ENCODE measurements at places on chromosomes 6 and 20.

GRCh38 chr20:53463101-53463972 is 130.3 kb downstream of the ZNF217 start:
- no peak for DNase-seq

DNA sequence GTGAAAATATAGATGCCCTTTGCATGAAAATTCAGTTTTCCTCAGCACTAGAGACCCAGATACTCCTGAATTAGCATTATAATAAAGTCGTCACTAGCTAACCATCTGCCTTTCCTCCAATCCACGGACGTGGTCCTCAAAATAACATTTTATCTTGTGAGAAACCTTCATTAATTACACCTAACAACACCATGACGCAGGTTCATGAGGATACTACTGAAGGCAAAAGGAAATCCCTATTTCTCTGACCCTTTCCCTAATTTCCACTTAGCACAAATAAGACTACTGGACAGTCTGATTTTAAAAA is 1.3 kb upstream of the PNISR start:
- no peak for DNase-seq

DNA sequence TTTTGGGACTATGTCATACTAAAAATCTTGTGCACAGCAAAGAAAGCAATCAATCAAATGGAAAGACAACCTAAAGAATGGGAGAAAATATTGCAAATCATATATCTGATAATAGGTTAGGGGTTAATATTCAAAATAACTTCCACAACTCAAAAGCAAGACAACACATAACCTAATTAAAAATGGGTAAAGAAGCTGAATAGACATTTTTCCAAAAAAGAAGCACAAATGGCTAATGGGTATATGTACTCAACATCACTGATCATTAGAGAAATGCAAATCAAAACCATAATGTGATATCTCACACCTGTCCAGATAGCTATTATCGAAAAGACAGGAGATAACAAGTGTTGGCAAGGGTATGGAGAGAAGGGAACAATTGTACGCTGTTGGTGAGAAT is 53.0 kb downstream of the SYCP2L start:
- no peak for DNase-seq

DNA sequence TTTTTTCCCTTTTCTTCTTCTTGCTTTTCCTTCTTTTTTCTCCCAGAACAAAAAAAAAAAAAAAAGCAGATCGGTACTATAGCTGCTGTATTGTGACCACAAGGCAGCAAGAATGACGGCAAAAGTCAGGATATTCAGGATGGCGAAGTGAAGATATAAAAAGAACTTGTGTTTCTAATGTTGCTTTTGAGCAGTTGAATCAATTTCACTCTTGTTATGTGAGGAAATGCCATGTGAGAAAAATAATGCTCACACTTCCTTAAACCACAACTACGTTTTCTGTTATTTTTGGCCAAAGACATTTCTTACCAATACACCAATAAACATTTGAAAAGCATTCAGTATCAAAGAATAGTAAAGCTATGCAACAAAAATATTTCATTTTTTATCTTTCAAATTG is 510.5 kb downstream of the HACE1 start:
- no peak for DNase-seq

GRCh38 chr20:6067763-6068318 is 14.0 kb upstream of the LRRN4 start:
- no peak for DNase-seq

- no peak for DNase-seq
Measured at GRCh38 chr6:7433121-7433617, 43.6 kb downstream of the RIOK1 start.

- no peak for DNase-seq
Measured at GRCh38 chr20:50704971-50705370, 13.6 kb upstream of the RIPOR3 start.

DNA sequence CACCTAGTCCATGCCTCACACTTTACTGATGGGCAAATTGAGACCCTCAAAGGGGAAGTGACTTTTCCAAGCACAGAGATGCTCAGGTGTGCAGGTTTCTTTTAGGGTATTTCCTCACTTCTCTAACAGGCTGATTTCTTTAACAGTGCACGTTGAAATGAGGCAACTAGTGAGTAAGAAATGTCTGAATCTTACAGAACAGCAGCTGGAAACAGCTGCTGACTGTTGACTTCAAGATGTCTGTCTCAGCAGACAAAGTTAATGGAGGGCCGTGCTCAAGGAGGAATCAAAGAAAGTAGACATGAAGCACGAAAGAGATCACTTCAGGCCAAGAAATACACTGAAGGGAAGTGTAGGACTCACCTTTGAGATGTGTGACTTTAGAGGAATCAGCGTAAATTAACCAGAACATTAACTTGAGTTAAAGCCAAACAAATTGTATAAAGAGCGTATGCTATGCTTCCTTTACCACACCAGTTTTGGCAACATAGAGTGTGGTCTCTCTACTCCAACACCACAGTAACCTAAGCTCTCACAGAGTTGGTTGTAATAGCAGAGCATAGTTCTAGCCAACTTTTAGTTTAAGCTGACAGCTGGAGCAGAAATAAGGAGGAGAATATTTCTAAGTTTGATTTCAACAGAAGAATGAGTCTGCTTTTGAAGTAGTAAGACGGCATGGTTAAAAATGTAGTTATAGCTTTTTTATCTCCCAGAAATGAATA is 60.9 kb downstream of the SAMD3 start:
- DNase-seq: no peak

GRCh38 chr6:144395014-144395413 is 109.9 kb downstream of the UTRN start:
- no peak for DNase-seq

- no peak for DNase-seq
Measured at GRCh38 chr6:138716013-138716412, 57.6 kb upstream of the CCDC28A start.

DNA sequence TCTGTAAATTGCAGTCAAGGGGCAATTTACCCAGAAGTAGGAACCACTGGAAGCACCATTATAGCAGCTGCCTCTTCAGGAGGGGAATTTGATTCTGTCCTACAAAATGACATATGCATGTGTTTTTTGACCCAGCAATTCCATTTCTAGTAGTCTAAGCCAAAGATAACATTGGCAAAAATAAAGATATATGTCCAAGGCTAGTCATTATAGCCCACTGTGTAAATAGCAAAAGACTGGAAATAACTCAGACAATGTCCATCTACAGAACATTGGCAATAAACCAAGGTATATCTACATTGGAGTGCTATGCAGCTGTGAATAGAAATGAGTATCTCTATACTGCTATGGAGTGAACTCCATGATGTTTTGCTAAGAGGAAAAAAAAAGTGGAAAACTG is 12.5 kb upstream of the PANK2 start:
- no peak for DNase-seq

DNA sequence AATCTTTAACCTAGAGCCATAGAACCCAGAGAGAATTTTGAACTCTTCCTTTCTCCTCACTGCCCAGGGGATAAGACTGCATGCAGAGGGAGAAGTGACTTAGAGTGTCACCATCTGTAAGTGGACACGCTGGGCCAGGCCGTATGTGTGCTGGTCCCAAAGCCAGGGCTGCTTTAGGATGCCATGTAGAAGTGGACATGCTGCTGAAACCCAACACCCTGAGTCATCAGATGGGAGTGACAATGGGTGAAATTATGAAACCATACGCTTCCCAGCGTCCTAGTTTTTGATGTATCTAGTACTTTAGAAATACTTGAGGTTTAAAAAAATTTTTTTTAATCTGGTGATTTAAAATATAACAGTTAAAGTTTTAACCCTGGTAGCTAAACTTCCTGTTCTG is 191.1 kb downstream of the FNDC1 start:
- DNase-seq: no peak

DNA sequence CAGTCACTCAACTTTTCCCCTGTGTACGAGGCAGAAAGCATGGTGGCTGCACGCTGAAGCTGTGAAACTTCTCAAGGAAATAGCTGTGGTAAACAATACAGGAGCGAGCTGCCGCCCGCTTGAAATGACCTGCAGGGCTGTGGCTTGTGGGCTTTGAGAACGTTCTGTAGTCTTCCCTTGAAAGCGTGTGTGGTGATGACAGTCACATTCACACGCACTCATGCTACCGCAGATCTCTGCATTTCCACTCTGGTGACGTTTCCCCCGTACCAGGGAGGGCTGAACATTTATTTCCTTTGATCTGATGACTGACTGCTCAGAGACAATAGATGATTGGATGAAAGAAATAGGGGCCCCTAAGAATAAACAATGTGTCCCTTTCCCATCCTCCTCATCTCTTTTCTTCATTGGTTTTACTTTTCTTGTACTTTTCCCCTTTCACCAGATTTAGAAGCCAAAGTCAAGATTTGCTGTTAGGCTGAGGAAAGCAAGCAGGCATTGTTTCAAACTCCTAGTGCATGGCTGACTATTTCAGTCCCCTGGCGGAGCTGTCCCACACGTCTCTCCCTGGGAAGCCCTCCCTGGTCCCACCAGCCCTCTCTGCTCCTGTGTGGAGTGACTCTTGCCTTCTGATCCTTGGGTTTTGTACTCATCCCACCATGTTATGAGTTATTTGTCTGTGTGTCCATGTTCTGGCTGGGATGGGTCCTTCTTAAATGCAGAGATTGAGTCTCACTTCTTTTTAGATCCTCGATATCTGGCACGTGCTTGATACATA is 3.9 kb downstream of the SYTL3 start:
- no peak for DNase-seq

GRCh38 chr6:6891125-6891721 is 216.5 kb upstream of the RREB1 start:
- no peak for DNase-seq
